ENCODE measurements at places on chromosomes 12 and 14. TPM values are rescaled to one million over a fixed set of nuclear protein-coding genes. Genes with fewer than 3 reads are reported as not detected.

DNA sequence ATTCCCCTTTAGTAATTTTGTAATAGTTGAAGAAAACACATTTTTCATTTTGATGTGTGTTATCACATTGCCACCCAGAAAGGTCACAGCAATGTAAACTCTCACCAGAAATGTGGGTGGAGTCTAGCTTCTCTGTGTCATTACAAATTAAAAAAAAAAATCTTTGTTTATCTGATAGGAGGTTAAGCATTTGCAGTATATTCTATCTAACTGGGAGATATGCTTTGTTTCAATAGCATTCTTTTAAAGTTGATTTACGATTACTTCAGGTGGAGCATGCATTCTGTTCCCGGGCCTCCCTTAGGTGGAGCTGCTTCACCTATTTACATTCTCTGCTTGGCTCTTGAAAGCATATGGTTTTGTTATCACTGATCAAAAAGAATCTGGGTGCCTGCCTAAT, 7.8 kb downstream of the ADIPOR2 start:
- DNase-seq, result no peak

GRCh38 chr12:99847936-99848335, 136.8 kb downstream of the ANKS1B start:
- DNase-seq, result no peak

- no peak for DNase-seq
Observed at GRCh38 chr14:81062380-81062779, 107.0 kb downstream of the TSHR start.

DNA sequence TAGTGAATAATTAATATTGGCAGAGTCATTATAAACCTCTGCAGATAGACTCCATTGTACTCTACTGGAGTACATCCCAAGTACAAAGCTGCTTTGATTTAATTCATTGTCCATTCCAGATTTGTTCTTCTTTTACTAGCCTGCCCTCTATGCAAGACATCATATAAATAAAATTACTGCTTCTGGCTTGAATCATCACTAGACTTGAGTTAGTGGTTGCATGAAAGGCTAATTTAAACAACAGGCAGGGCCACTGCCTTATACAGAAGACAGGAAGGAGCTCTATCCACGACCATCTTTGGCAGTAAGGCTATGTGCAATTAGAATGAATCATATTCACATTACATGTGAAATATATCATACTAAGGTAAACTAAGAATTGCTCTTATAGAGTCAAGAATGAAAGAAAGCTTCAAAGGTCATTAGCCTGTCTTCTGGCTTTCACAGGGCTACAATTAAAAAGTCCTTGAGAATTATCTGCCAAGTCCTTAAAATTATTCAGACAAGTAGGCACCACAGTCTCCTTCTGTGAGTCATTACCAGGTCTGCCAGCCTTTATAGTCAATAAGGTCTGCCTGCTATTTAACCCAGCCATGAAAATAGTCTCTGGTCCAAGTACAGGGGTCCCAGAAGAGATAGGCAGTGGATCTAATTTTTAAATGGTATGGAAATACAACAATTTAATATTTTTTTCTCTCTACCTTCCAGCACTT, 631.8 kb downstream of the TMTC2 start:
- no peak for DNase-seq

- DNase-seq, result peak; percentile 19
Observed at GRCh38 chr12:120468821-120469449, 613 bp downstream of the SRSF9 start.

- DNase-seq, result peak; percentile 8
Observed at GRCh38 chr12:52521175-52521567, 977 bp upstream of the KRT5 start.

DNA sequence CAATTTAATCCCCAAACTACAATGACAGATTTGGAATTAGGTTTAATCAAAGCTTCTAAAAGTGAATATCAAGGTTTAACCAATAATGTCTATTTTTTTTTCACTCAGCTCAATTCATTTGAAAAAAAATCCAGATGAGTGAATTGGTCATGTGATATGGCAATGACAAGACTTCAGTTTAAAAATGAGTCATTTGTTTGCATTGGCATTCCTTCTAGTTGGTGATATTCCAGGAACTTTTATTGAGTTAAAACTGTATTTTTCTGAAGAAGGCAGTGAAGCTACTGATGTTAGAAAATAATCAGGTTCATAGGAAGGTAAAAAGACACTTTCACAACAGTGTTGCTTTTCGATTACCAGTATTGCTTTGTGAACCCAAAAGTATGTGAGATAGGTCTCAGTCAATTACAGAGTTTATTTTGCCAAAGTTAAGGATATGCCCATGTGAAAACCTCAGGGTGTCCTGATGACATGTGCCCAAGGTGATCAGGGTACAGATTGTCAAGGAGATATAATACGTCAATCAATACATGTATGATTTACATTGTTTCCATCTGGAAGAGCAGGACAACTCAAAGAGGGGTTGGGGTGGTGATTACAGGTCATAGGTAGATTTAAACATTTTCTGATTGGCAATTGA, 1214.9 kb downstream of the GALC start:
- no peak for DNase-seq

DNA sequence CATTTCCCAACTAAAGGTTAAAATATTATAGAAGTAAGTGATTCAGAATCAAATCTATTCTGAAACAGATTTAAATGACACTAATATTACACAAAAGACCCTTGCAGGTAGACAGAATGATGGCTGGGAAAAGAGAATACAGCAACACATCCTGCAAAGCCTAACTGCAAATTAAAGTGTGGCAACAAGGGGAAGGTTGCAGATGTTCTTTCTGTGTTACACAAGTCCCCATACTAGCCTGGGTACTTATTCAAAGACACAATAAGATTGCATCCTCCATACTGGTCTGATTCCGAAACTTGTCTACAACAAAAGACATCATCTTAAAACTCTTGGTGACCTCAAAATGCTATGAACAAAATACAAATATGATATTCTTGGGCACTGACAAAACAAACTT, 50.5 kb downstream of the R3HDM2 start:
- no peak for DNase-seq

- DNase-seq, result no peak
Observed at GRCh38 chr12:29039013-29039412, 110.1 kb upstream of the FAR2 start.

GRCh38 chr12:1691123-1692007, 495 bp downstream of the ADIPOR2 start:
- peak; percentile 30 for DNase-seq

GRCh38 chr12:49232940-49233841, 31.7 kb upstream of the TUBA1C start:
- no peak for DNase-seq

- DNase-seq, result no peak
Observed at GRCh38 chr12:54037360-54038283, 4.8 kb downstream of the HOXC5 start.

DNA sequence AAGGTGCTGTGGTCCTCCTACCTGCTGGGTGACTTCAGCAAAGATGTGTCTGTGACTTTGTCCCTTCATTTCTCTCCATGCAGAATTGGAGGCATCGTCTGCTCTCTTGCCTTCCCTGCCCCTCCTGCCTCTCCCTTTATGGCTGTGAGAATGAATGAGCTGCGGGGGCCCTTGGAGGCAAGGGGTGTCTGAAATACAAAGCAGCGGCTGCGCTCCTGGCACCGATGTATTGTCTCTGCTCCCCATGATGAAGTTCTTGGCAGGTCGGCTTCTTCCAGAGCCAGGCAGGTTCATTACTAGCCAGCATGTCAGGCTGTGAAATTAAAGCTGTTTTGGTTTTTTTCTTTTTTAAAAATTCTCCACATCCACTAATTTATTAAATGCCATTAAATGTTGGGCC, 194.5 kb downstream of the TSPAN9 start:
- DNase-seq, result no peak

GRCh38 chr12:89576572-89577220, 50.8 kb upstream of the POC1B start:
- DNase-seq, result no peak

- DNase-seq, result no peak
Observed at GRCh38 chr12:129665414-129665813, 238.4 kb downstream of the TMEM132D start.

DNA sequence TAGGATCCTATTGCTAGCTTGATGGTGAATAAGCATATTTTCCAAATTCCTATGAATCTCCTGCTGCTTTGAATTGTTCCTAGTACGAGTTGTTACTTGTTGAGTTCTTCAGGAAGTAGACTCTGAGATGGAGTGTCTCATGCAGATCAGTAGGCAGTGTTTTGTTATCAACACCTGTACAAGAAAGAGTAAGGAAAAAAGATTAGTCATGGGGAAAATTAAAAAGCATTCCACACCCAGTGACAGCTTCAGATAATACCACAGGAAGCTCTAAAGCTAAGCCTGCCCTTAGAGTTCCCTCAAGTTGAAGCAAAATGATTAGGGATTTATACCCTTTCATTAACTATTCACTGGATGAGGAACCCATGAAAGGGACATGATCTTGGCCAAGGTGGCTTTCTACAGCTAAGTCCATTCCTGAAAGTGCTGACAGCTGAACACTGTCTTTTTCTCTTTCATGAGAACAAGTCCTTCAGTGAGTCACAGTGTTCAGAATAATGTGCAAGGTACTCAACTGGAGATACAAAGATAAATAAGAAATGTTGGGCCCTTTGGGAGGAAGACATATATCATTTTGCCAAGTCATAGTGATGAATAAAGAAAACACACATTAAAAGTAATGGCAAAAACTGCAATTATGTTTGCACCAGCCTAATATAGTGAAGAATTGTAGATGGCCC, 49.1 kb downstream of the CCER1 start:
- DNase-seq, result no peak

DNA sequence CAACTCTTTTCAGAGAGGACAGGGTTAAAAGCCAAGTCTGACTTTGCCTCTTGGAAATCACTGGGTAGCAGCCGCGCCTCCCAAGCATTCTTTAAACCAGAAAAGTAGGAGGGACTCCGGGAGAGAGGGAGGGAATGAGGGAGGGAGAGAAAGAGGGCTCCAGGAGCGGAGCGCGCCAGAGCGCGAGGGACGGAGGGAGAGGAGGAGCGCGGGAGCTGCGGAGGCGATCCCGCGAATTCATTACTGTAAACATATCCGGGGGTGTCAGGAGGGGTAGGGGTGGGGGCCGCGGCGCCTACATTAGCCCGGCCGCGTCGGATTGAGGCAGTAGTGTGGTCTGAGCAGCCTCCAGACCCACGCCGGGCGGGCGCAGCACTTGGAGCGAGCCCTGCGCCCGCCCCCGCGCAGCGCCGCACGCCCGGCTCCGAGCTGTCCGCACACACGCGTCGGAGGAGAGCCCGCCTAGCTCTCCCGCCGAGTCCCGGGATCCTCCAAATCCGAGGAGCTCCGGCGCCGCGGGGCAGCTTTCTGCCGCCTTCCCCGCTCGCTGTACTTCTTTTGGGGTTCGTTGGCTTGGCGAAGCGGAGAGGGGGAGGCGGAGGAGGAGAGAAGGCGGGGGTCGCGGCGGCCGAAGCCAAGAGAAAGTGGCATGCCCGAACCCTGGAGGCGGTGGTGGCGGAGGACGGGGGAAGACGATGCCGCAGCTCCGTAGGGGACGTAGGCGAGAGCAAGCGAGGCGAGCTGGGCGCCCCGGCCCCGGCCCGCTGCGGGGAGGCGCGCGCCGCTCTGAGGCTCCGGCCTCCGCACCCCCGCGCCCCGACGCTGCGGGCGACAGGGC, 3.3 kb downstream of the FLRT2 start:
- no peak for DNase-seq

DNA sequence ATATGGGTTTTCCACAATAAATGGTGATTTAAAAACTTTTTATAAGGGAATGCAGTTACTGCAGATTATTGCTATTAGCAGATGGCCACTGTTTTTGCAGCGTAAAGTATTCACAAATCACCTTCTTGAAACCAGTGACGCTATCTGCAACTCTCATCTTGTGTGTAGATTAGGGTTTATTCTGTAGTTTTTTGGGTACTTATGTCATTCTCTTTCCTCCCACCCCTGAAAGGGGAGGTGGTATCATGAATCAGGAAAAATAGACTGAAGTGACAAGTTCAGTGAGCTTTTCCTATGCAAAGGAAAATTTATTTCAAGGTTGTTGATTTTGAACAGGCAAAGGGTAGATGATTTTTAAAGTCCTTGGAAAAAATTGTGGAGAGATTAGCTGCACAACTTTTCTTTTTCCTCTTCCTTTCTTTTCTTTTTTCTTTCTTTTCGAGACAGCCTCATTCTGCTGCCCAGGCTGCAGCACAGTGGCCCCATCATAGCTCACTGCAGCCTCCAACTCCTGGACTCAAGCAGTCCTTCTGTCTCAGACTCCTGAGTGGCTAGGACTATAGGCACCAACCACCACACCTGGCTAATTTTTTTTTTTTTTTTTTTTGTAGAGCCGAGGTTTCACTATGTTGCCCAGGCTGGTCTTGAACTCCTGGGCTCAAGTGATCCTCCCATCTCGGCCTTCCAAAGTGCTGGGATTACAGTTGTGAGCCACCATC, 1.6 kb downstream of the FRS2 start:
- no peak for DNase-seq

GRCh38 chr12:75389061-75389460, 1.8 kb upstream of the GLIPR1L2 start:
- DNase-seq, result no peak

DNA sequence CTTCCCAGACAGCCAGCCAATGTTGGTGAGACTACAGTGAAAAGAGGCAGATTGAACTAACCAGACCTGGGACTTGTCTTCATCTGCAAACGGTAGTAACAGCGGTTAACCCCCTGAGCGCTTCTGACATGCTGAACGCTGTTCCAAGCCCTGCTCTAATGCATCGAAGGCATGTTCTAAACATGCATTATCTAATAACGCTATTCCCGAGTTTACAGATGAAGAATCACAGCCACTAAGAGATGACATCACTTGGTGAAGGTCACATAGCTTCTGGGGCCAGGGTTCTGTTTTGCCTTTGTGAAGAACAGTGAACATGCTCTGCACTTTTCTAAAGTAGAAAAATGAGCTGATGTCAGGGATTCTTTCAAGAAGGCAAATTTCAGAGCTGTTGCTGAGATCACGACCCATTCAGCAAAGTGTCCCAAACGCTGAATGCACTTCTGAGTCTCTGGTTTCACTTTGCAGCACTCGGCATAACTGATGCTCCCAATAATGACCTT, 56.0 kb downstream of the FOS start:
- no peak for DNase-seq

- DNase-seq, result no peak
Observed at GRCh38 chr12:10186299-10186698, 7.5 kb downstream of the TMEM52B start.

RAPGEF3 gene
- not detected for polyA plus RNA-seq

PTPRB gene
- not detected for polyA plus RNA-seq

LTBP2 gene
- 0.07 TPM for polyA plus RNA-seq

C12orf54 gene
- polyA plus RNA-seq, result not detected

KRT72 gene
- 0.71 TPM for polyA plus RNA-seq

RPL36AL gene
- 468 TPM for polyA plus RNA-seq

ARHGEF25 gene
- not detected for polyA plus RNA-seq

LRRC10 gene
- not detected for polyA plus RNA-seq

SOAT2 gene
- polyA plus RNA-seq, result 0.31 TPM

CLEC9A gene
- not detected for polyA plus RNA-seq

Data from naive thymus-derived CD4-positive, alpha-beta T cell (primary cell).